ENCODE measurements at places on chromosomes 5 and 9.

DNA sequence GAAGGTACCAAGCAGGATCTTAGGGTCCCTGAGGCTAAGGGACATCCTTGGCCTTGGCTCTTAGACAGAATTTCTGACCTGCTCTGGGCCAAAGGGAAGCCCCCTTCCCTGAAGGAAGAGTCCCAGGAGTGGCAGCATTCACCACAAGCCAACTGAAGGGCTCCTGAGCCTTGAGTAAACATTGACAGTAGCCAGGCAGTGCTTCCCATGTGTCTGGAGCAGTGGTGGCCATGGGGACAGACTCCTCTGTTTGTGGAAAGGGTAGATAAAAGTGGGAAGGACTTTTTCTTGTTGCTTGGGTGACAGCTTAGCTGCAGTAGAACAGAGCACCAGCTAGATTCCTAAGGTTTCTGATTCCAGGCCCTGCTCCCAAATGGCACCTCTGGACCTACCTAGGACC is 61.4 kb upstream of the VLDLR start:
- DNase-seq = no peak

GRCh38 chr5:136811086-136811485 is 445.7 kb upstream of the TRPC7 start:
- no peak for DNase-seq

- no peak for DNase-seq
These were observed 902 bp downstream of the HABP4 start for GRCh38 chr9:96450613-96451528.

DNA sequence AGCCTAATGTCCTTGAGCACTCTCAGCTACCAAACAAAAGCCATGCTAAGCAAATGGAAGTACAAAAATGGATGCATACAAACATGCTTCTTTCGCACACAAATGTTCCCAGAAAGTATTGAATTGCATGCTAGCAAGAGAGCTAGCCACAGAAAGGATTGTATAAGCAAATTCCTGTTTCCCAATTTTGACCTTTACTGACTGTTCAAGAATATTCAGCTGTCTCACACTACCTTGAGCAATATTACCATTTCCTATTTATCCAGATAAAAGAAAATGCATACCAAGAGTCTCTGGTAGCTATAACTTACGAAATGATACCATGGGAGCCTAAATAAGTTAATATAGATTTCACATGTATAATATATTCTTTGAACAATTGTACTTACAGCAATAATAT is 264.6 kb downstream of the TMEM167A start:
- no peak for DNase-seq

DNA sequence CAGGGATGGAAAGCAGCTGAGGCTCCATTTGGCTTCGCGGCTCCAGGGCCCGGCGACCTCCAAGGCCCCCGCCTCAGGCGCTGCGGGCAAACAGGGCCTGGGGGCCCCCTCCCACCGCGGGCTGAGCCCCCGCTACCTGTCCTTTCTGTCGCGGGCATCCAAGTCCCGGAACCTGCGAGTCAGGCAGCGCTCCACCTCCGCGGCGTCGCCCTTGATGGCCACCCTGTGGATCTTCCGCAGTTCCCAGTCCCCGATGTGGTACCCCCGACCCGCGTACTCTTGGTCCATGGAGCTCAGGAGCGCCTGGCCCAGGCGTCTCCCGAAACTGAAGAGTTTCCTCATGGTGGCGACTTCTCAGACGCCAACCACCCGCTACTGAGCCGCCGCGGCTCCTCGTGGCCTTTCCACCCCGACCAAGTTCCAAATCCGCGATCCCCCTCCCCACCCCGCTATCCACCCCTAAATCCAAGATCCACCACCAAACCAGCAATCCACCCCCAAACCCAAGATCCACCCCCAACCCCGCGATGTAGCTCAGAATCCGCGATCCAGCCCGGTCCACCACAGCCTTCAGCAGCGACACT is 86.5 kb upstream of the CCDC180 start:
- no peak for DNase-seq

GRCh38 chr9:81521892-81522291 is 167.5 kb downstream of the TLE1 start:
- DNase-seq = no peak

DNA sequence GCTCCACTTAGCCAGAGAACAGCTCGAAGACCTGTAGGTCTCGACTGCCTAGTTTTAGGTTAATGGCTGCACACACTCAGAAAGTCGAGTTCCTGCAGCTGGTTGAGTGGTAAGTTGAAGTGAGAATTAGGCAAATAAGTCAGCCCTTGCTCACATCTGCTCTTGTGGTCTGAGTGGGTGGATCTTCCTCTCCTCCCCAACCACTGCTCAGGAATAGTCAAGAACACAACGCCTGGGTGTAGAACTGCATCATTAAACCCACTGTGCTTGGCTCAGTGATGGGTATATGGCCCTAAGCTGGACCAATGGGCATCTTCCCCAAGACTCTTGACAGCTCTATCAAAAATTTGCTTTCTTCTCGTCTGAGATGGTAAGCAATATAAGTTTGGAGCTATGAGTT is 20.9 kb upstream of the ADAM19 start:
- DNase-seq = no peak

GRCh38 chr5:142115937-142116614 is 7.5 kb downstream of the NDFIP1 start:
- no peak for DNase-seq

DNA sequence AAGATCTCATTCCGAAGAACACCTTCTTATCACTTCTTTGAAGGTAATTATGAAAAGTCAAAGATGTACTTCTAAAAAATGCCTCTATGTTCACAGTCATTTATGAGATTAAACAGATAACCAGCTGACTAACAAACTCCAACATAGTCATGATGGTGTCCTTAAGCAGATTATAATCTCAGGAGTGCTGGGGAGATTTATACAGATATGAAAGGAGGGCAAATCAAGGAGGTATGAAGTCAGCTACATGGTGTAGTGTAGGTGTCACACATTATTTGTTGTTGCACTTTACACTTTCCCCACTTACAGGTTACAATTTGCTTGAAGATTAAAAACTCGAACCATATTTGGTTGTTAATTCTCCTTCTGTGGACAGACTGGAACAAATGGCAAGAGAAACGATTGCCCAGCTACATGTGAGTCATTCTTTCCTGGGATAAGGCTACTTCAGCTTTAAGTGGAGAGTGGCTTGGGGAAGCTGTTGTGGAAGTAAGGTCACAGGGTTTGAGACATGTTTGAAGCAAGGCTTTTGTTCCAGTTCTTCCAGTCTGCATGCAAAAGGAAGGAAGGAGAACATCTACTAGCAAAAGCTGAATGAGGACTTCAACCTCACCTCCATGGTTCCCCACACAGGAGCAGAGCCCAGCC is 320.1 kb downstream of the ADGRV1 start:
- DNase-seq = no peak

- DNase-seq = no peak
These were observed 185.3 kb downstream of the FAM170A start for GRCh38 chr5:119814655-119815054.

DNA sequence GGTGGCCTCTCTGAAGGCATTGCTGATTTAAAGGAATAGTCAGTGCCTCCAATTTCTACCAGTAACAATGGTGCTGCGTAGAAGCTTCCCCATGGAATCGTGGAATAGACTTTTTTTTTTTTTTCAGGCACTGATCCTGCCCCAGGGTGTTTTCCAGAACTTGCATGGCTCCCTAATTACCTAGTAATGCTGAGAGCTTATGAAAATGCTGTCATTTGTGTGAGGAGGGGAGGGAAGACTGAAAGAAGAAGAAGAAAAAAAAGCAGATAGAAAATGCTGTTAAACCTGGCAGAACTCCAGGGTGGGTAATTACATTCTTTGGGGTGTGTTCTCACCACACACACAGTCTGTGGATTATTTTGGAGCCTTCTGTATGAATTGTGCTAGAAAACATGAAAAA is 4.8 kb upstream of the GRIA1 start:
- no peak for DNase-seq

- DNase-seq = no peak
These were observed 51.2 kb downstream of the TARS1 start for GRCh38 chr5:33491941-33492340.

- no peak for DNase-seq
These were observed 5.8 kb upstream of the CARNMT1 start for GRCh38 chr9:75033791-75034473.

DNA sequence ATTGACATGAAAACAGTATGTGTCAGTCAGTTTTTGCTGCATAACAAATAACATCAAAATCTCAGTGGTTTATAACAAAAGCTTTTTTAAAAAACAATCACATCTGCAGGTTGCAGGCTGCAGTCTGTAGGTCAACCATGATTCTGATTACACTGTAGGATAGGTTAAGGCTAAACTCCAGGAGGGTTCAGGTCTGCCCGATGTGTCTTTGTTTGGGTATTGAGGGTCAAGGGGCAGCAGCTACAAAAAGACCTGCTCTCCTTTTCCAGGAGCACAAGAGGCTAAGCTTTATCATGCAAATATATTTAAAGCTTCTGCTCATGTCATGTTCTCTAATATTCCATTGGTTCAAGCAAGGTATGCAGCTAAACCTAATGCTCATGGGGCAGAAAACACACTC is 18.2 kb downstream of the GRIA1 start:
- DNase-seq = no peak

DNA sequence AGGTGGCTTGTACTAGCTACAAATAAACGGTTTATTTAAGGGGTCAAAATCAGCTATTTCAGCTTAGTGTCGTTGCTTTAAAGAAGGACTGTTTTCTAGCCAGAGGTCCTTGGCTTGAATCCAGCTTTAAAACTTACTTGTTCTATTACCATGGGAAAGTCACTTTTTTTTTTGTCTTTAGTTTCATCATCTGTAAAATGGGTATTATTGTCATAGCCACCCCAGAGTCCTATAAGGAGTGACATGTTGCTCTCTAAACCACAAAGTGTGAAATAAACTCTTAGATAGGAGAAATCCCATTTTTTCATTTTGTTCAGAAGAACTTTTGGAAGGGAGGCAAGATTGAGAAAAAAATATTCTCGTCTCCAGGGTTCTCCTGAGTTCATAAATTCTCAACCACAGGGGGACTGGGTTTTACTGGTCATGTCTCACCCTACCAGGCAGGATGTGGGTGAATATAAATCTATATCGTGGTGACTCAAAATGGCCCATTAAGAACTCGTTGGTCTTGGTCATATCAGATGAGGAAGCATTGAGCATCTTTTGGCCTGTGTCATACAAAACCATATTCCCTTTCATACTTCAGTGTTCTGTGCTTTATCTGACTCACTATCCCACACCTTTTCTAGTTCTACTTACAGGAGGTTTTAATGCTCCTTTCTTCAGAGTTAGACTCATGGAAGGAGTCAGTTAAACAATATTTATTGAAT is 202.7 kb upstream of the NR3C1 start:
- DNase-seq = no peak

DNA sequence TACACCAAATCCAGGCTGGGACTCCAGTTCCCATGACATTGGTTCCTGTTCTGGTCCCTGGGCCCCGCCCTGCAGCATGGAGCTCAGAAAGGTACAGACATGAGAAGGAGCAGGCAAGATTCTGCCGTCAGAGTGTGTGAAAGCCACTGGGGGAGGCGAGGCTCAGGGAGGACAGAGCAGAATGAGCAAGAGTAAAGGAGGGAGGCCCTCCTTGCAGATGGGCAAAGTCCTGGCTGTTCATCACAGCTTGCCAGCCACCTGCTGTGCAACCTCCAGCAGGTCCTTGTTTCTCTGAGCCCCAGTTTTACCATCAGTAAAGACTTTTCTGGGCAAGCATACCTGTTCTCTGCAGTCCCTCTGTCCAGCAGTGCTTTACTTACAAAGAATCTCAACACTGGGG is 73.3 kb downstream of the HRH2 start:
- no peak for DNase-seq

DNA sequence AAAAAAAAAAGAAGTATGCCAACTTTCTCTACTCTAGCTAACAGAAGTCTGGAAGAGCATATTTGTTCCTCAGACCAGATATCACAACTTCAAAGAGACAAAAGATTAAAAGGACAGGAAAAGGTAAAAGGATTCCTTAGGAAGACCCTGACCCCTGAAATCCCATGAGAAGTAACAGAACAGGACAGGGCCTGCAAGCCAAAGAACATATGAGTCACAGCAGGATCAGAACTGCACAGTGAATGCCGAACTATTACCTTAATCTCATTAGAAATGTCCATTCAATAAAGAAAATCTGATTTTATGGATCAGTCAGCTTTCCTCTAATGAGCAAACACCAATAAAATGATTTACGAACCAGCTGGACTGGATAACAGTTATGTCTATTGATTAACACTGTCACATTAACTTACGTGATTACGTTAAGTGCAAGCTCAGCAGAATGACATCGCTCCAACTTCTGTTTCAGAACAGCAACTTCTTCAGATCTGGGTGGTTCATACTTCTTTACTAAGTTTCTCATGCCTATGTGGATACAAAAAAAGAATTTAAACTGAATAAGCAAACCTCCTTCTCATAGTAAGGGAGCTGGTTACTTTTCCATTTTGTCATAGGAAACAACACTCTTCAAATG is 13.6 kb downstream of the CCNH start:
- no peak for DNase-seq

DNA sequence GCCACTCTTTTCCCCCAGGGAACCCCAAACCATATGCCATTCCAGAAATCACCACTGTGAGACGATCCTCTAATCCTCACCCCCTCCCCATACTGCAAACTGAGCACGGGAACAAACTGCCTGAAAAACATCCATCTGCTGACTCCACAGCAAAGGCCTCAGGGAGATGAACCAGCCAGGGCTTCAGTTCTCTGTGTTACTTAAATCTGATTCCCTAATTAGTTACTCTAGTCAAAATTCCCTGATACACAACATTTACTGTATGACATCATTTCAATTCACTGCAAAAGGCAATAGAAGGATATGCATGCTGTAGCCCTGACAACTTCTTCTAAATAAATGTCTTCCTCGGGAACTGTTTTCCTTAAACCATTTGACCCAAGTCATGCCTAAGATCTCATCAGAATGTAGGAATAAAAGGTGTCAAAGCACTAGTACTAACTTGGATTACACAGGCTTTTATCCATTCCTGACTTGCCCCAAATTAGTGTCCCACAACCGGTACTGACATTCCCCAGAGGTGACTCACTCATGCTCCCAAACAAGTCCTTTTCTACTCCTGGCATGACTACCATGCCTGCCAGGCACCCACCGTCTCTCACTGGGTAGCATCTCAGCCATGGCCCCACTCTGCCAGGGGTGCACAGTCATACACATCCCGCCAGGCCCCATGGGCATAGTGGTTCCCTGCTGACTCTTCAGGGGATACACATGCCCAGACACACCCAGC is 35.0 kb downstream of the MTX3 start:
- peak; percentile 96 for DNase-seq

GRCh38 chr5:137582218-137582617 is 83.1 kb upstream of the SPOCK1 start:
- no peak for DNase-seq

DNA sequence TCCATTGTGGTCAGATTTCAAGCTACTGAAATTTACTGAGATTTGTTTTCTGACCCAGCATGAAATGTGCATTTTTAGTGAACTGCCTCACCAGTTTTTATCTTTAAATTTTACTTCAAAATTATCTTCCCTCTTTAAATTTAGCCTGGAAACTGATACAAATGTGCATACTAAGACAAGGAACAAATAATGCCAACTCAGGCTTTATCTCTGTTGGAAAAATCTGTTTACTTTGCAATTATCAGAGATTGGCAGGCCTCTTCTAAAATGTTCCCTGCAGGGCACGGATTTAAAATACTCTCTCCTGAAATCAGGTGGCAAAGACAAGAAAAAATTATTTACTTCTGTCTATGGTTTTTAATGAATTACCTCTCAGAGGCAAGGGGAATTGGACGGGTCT is 151.0 kb upstream of the PTCH1 start:
- DNase-seq = no peak

All from DMS 273 treated with DMSO at 0.1 percent for 48 hours (cell line).